ENCODE measurements at places on chromosomes 7 and 10.

GRCh38 chr7:25009257-25009656, 29.3 kb upstream of the OSBPL3 start:
- DNase-seq: no peak

- DNase-seq: no peak
Measured at GRCh38 chr10:132827861-132828539, 42.1 kb upstream of the NKX6-2 start.

- no peak for DNase-seq
Measured at GRCh38 chr10:100327007-100327717, 2.9 kb downstream of the PKD2L1 start.

- DNase-seq: no peak
Measured at GRCh38 chr10:126611303-126611702, 59.2 kb downstream of the C10orf90 start.

- no peak for DNase-seq
Measured at GRCh38 chr7:100642534-100642907, 1.2 kb upstream of the TFR2 start.

DNA sequence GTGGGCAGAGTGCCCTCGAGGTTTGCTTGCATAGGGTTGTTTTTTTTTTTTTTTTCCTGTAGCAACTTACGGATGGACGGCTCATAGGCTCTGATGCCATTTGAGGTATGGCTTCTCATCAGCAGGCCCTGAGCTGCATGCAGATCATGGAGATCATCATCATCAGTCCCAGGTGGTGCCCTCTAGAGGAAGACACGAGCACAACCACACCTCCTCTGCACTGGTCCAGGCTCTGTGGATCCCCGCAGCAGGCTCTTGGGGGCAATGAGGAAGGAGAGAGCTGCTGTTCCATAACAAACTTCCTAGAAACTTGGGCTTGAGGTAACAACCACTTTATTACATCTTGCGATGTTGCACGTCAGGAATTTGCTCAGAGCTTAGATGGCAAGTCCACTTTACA, 132.7 kb upstream of the CXCL12 start:
- no peak for DNase-seq

GRCh38 chr7:32047801-32048200, 22.4 kb downstream of the PDE1C start:
- no peak for DNase-seq

GRCh38 chr7:77822269-77822668, 23.7 kb downstream of the PHTF2 start:
- DNase-seq: no peak

DNA sequence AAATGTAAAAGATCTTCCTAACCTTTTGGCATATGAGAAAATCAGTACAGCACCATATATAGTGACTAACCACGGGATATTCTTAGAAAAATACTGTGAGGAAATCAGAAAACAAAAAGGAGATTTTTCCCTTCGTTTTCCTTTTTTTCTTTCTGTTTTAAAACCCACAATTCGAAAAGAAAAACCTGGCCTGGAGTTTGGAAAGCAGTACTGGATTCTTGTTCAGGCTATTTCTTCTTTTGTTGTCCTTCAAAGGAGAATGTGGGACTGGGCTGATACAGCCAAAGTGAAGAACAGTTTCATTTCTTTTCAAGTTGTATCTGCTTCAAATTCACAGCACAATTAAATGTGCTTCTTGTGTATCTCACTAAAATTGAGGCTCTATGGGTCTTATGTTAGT, 156.8 kb upstream of the PHYHIPL start:
- no peak for DNase-seq

GRCh38 chr7:79157281-79157680, 296.2 kb downstream of the MAGI2 start:
- DNase-seq: no peak

- DNase-seq: no peak
Measured at GRCh38 chr10:121516093-121516865, 82.0 kb downstream of the FGFR2 start.

- DNase-seq: peak; percentile 55
Measured at GRCh38 chr10:68550747-68551411, 9.3 kb upstream of the TET1 start.

DNA sequence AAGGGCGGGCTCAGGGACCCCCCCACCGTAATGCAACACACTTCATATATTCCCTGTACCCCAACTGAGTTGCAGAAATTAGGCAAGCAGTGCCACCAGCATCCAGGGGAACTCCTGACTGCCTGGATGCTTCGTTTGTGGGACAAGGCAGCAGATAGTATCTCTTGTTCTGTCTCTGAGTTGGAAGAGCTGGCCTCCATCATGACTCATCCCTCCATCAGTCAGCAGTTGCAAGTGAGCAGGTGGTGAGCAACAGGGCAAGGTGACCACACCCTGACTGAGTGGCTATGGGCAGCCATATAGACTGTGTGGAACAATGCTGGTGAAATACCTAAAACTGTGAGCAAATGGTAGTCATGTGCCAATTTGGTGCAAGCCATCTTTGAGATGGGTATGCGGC, 22.8 kb upstream of the ADAMTS14 start:
- no peak for DNase-seq

- DNase-seq: peak; percentile 35
Measured at GRCh38 chr10:71713135-71714030, 6.2 kb downstream of the C10orf105 start.

DNA sequence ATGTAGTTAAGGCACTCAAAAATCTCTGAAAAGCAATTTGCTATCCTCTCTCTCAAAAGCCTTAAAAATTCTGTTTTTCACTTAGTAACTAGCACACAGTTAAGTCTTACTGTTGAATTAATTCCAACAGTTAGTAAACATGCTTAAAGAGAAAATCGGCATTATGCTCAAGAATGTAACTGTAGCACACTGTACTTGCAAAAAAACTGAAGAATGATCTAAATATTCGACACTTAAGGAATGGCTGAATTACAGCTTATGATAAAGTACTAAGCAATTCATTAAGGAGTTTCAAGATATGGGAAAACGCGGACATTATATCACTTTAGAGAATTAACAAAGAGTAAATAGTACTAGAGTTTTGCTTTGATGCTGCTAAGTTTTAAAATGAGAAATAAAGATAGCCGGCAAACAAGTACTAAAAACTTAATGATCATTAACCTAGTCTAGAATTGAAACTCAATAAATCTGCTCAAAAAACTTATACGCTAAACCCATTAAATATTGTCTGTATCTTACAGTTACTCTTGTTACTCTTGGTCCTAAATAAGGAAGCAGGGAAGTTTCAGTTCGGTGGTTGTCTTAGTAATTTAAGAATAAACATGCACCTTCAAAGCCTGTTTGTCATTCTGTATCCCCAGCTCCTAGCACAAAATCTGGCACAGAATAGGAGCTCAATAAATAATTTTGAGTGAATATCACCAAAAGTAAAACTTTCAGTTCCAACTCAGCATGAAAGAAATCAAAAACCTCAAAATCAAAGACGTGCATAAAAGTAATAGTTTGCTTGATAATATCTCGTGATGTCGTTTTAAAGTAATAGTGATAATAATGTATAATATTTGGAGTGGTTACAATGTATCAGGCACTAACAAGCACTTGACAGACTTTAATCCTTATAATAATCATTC, 1.2 kb downstream of the TRDMT1 start:
- no peak for DNase-seq

DNA sequence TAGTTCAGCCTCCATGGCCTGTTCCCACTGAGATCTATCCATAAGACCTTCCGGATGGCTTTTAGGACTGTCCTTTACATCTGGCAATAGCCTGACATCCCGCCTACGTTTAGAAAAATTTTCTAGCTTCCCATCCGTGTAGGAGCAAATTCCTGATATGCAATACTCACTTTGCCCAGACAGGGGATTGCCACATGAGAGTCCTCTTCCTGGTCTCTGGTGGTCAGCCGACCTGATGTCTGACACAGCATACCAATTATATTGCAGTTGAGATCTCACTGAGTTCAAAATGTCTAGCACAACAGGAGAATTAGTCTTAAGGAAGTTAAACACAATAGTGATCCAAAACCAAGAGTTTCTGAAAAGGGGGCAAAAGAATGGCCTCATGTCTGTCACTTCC, 9.4 kb upstream of the ETV1 start:
- DNase-seq: no peak

GRCh38 chr10:81848514-81848913, 26.5 kb upstream of the NRG3 start:
- DNase-seq: no peak

GRCh38 chr10:71367271-71367670, 29.4 kb upstream of the CDH23 start:
- DNase-seq: no peak

DNA sequence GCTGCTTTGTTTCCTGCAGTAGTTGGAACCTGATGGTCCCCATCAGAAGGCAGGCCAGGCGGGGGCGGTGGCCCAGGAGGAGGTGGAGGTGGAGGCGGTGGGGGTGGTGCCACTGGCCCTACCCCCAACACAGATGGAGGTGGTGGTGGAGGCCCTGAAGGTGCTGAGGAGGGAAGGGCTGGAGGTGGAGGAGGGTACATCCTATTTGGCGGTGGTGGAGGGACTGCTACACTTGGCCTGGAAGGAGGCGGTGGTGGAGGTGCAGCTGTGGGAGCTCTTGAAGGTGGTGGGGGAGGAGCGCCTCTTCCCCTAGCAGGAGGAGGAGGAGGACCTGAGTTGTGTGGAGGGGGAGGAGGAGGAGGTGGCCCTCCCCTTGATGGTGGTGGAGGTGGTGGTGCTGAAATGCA, 36.8 kb downstream of the LMOD2 start:
- no peak for DNase-seq

DNA sequence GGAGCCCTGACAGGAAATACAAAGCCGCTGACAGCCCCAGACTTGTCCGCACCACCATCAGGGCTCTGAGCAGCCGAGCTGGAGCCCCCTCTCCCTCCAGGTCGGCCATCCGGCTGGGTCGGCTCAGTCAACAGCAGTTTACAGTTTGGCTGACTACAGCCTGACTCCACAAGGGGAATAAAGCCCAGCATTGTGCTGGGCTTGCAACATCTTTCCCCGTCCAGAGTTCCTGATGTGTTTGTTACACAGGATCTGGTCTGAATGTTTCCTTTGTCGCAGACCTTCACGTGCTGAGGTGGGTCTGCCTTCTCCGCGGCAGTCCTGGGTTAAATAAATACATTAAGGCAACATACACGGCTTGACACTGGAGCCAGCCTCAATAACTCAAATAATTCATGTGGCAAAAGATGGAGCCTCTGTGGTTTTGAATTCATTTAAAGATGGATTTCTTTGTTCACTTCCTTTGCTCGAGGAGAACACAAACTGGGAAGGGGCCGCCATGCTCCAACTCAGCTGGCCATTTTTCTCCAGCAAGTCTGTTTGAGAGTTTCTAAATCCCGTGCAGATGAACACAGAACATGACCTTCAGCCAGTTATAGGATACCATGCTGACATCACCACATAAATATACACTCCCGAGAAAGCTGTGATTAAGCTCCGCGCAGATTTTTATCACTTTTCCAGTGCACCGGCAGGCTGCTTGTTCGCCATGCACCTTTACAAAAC, 192.1 kb downstream of the WDR11 start:
- DNase-seq: no peak

- DNase-seq: no peak
Measured at GRCh38 chr7:82705517-82706260, 262.1 kb upstream of the CACNA2D1 start.

DNA sequence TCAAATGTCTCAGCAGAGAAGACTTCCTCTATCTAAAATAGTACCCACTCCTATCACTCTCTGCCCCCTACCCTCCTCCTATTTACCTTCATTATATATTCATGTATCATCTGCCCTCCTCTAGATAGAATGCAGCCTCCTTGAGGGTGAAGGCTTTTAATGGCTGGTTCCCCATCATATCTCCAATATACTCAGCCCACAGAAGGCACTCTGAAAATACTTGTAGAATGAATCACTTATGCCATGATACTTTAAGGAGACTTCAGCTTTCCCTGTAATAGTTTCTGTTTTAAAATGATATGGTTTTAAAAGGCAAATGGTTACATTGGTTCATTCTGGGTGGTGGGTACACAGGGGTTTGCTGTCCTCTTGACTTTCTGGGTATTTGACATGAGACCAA, 25.3 kb downstream of the GFRA1 start:
- no peak for DNase-seq

GRCh38 chr10:51171946-51172345, 97.7 kb downstream of the PRKG1 start:
- DNase-seq: no peak

- DNase-seq: no peak
Measured at GRCh38 chr10:51034769-51035168, 39.5 kb upstream of the PRKG1 start.

GRCh38 chr7:157908006-157908782, 571.4 kb downstream of the DNAJB6 start:
- DNase-seq: no peak

DNA sequence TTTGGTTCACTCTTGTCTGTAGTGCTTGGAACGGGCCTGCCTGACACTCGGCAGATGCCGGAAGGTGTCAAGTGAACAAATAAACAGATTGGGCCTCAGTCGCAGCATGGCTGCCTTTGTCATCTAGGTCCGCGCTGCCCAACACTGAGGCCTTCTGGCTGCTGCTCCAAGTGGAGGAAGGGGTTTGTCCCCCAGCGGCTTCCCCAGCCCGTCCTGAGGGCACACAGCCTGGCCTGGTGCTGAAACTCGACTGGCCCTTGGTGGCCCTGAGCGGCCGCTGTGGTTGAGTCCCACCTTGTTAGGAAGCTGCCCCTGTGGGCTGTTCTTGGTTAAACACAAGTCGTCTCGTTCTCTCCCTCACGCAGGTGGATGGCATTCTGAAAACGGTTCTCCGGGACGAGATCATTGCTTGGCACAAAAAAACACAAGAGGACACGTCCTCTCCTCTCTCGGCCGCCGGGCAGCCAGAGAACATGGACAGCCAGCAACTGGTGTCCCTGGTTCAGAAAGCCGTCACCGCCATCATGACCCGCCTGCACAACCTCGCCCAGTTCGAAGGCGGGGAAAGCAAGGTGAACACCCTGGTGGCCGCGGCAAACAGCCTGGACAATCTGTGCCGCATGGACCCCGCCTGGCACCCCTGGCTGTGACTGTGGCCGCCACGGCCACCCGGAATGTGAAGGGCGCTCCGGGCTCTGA, 132.1 kb downstream of the SMURF1 start:
- DNase-seq: no peak

GRCh38 chr7:81294897-81295515, 376.2 kb upstream of the SEMA3C start:
- DNase-seq: no peak

GRCh38 chr10:33155720-33156638, 178.5 kb downstream of the NRP1 start:
- peak; percentile 59 for DNase-seq

GRCh38 chr10:71382028-71382427, 14.7 kb upstream of the CDH23 start:
- DNase-seq: no peak

GRCh38 chr10:4661511-4662255, 164.3 kb upstream of the AKR1E2 start:
- DNase-seq: no peak

GRCh38 chr7:2950578-2950977, 93.1 kb downstream of the CARD11 start:
- no peak for DNase-seq

GRCh38 chr7:25624051-25624450, 395.8 kb upstream of the NPVF start:
- DNase-seq: no peak

- DNase-seq: no peak
Measured at GRCh38 chr10:98474628-98475027, 27.9 kb upstream of the HPS1 start.

GRCh38 chr10:123613346-123613850, 52.8 kb upstream of the GPR26 start:
- no peak for DNase-seq
